ENCODE measurements at places on chromosomes 2 and 18.

GRCh38 chr2:96145036-96145847, at the start of gene DUSP2:
Gene DUSP2, minus strand, starts transcription at chr2:96145440. Its CDS starts 86 bp downstream, at chr2:96145354.
- DNase-seq, result peak; percentile 58

GRCh38 chr2:167509586-167509985, 621.3 kb downstream of the XIRP2 start:
- DNase-seq, result no peak

GRCh38 chr18:4146797-4147196, 308.3 kb downstream of the DLGAP1 start:
- no peak for DNase-seq

DNA sequence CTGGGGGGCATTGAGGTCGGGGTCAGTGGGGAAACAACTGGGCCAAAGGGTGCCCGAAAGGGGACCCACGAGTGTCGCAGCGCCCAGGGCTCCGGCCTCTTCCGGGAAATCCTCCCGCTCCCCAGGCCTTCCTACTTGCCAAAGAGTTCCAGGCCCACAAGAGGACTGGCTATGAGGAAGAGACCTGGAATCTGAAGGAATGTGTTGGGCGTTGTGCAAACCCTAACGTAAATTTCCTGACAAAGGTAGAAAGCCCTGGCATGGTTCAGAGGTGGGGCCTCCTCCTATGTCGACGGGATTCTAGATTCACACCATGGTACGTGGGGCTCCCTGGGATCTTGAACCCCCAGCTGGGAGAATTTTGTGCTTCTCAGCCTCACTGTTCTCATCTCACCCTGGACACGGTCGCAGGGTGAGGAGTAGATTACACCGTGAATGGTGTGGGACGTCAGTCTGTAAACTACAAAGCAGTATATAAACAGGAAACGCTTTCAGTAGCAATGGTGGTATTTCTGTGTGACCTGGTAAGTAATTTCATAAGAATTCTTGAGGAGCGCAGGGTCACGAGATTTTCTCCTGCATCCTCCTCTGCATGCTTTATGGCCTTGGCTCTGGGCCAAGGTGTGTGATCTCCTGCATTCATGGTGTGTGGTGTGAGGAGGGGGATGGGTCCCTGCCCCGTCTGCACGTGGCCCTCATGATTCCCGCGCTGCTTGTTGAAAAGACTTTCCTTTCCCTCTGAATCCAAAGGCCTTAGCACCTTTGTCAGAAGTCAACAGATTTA, 868 bp downstream of the HSBP1L1 start:
- no peak for DNase-seq

GRCh38 chr2:159774370-159774990, 23.5 kb downstream of the CD302 start:
- no peak for DNase-seq

GRCh38 chr18:50151926-50152325, 43.0 kb downstream of the MYO5B start:
- no peak for DNase-seq

DNA sequence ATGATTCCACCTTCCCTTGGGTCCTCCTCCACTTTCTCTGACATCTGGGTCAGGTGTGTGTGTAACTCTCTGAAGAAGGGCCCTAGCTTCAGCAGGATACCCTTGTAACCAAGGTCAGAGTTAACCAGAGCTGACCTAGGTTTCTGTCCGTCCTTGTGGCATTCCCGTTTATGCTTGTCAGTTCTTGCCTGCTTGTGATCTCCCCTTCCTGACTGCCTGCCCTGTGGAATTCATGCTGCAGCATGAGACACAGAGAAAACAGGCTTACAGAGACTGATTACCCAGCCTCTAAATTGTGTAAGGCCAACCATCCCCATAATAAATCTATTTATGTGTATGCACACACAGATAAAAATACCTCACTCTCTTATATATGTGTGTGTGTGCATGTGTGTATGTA, 22.8 kb downstream of the NXPH2 start:
- DNase-seq, result no peak

- no peak for DNase-seq
Observed at GRCh38 chr18:47719096-47719780, 211.2 kb downstream of the SMAD2 start.

DNA sequence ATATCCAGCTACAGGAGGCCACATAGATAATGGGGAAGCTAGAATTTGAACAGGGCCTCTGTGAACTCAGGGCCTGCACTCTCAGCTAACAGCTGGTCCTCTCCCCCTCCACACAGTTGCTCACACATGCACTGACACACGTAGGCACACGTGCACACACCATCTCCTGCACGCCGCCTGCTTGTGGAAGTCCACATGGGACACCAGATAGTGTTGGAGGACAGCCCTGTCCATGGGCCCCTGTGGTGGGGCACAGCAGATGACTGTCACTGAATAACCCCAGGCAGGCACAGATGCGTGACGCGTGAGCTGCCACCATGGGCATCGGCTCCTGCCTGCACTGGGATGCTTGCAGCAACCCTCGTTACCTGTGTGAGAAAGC, 52.9 kb downstream of the ADI1 start:
- no peak for DNase-seq

GRCh38 chr18:74252039-74252395, 39.7 kb downstream of the CYB5A start:
- no peak for DNase-seq

GRCh38 chr18:49228187-49228586, 232.3 kb downstream of the DYM start:
- DNase-seq, result no peak

DNA sequence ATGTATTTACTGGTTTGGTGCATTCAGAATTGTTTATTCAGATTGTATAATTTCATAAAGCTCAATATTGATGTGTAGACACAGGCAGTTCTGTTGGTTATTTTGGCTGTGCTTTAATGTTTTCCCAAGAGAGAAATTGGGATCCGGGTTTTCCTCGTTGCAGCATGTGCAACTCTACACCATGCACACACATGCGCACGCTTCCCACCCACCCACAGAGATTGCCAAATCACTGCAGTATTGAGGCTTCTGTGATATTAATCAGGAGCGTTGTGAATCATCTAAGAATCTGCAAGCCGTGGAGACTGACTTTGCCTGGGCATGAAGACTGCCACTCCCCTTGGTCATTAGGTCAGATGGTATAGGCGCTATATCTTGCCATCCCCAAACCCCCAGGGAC, 571.5 kb downstream of the SLC4A3 start:
- no peak for DNase-seq

- DNase-seq, result no peak
Observed at GRCh38 chr2:75563591-75563990, 2.9 kb upstream of the EVA1A start.

GRCh38 chr2:219598308-219599078, 836 bp downstream of the STK11IP start:
- DNase-seq, result no peak

- DNase-seq, result peak; percentile 37
Observed at GRCh38 chr18:61841706-61842105, 51.1 kb downstream of the RNF152 start.

- no peak for DNase-seq
Observed at GRCh38 chr18:23689616-23690504, 607 bp downstream of the LAMA3 start.

DNA sequence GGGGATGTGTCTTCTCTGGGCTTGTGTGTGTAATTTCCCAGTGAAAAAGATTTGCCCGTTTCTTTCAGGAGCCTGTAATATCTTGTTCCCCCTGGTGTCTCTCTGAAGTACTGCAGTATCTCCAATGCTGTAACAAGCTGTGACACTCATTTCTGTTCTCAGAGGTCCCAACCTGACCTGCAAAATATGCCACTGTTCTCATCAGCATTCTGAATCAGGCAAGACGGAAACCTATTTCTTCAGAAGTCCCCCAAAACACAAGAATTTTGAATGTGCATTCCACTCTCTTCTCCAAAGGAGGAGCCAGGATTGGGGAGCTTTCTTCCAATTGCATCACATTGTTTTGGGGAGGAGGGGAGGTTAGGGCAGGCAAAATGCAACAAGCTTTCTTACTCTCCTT, 77.0 kb upstream of the CNGA3 start:
- DNase-seq, result peak; percentile 52

DNA sequence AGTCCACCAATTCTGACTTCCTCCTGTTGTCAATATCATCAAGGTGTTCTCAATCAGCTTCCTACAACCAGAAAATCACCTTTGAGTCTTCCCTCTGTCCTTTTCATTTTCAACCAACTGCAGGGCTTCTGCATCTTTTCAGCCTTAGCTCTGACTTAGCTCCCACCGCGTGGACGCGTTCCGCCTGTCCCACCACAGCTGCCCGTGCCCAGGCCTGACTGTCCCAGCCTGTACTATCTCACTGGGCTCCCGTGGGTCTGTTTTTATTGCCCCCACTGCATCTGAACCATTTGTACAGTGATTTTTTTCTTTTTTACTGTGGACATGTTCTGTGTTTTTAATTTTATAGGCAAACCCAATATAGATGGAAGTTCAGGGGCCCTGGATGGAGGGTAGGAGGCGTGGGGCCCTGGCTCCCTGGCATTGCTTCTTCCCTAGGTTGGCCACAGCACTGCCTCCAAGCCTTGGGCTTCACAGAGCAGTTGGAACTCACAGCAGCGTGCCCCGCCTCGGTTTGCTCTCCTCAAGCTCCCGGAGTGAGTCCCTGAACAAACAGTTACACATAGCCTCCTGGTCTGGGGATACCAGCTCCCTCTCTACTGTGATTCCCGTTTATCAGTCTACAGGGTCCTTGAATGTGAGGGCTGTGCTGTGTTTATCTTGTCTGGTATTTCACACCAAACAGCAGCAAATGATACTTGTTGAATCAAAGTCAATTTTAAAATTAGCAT, 280.6 kb upstream of the PXDN start:
- no peak for DNase-seq

DNA sequence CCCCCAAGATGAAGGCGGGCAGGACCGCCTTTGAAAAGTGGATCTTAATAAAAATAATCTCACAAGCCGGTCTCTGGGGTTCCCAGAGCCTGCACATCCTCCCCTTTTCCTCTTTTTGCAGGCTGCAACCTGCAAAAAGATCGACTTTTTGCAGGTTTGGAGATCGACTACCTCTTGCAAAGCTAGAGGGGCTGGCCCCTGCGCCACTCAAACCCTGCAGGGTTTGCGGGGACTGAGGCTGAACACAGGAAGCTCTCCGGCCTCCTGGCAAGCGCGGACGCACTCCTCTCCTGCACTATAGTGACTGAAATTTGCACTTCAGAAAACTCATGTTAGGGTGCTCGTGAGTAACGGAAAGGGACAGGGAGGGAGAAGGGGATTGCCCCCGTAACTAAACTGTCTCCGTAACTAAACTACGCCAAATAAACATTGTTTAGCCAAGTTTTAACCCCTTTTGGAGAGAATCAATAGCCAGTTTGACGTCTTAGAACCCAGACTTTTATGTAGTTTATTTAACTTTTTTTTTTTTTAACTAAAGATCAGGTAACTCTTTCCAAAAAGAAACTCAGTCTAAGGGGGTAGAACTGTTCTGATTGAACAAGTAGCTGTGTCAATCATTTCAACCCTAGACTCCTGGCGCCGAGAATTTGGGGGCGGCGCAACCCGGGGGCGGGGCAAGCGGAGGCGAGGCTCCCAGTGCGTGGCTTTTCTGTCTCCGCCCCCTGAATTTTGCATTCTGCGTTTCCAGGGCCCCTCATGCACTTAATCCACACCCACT, 2.5 kb downstream of the IGFBP5 start:
- peak; percentile 91 for DNase-seq

GRCh38 chr2:101900375-101900774, 91.4 kb upstream of the IL1R2 start:
- no peak for DNase-seq

- DNase-seq, result no peak
Observed at GRCh38 chr2:224802407-224802806, 86.2 kb upstream of the CCDC195 start.

DNA sequence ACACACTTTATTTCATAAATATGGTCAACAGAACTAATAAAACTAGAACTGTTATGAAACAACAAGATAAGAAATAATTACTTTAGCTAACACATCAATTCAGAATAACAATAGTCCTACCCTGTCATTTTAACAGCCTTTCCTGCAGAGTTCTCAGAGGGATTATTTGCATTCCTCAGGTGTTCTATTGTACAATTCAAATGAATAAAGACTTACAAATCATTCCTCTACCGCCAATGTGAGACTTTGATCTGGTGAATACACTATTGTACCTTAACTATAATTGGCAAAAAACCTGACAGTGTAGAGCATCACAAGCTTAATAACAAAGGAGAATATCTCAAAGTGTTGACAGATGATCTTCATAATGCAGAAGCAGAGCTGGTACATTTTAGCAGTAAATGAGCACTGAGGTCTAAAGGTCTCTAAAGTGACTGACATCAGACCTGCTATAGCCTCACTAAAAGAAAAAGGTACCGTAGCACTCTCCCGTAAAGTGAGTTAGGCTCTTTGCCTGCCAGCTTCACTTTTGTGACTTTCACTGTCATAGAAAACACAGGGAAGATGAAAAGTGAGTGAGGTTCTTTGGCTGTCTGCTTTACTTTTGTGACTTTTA, 118.8 kb upstream of the SP3 start:
- no peak for DNase-seq

- peak; percentile 44 for DNase-seq
Observed at GRCh38 chr2:171287611-171288010, 126.9 kb upstream of the TLK1 start.

- DNase-seq, result no peak
Observed at GRCh38 chr18:35132021-35132902, 91.0 kb downstream of the MAPRE2 start.

GRCh38 chr2:160909781-160910242, 250.4 kb upstream of the TANK start:
- no peak for DNase-seq

DNA sequence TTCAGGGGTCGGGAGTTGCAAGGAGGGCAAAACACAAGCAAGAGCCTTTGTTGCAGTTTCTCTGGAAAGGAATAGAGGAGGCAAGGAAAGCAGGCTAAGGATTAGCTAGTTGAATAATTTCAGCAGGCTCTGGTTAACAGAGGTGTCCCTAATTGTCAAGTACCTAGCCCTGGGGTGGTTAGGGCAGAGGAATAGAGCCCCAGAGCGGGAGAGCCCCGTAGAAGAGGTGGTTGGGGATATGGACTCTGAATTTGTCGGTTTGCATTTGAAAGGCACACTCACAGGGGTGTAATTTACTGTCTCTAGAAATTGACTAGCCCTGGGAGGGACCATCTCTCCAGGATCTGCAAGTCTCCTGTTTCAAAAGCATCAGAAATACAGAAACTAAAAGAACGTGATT, 1030.2 kb downstream of the TMEM182 start:
- no peak for DNase-seq

DNA sequence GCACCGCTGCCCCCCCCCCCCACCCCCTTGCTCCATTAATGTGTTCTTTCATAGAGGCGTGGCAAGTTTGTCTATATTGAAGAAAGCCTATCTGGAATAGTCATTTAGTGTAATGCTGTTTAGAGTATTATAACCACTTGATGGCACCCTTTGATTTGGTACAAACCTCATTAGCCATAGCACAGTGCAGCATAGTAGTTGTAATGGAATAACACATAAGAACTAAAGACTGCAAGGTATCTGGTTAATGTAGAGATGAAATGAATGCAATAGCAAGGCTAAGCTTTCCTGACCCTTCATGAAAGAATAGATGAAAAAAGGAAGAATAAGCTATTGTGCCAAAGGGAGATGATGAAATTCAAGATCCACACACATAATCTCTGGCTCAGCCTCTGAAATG, 81.9 kb downstream of the EHBP1 start:
- peak; percentile 15 for DNase-seq

- peak; percentile 3 for DNase-seq
Observed at GRCh38 chr2:112690853-112691401, 29.9 kb upstream of the NT5DC4 start.

- no peak for DNase-seq
Observed at GRCh38 chr18:59352250-59352855, 6.7 kb downstream of the LMAN1 start.
